NCI-H460 (cell line): ENCODE measurements at places on chromosomes 13 and 19. TPM values are rescaled to one million over a fixed set of nuclear protein-coding genes. Genes with fewer than 3 reads are reported as not detected.

GRCh38 chr13:110503979-110504499 is 57.5 kb downstream of the RAB20 start:
- no peak for DNase-seq

DNA sequence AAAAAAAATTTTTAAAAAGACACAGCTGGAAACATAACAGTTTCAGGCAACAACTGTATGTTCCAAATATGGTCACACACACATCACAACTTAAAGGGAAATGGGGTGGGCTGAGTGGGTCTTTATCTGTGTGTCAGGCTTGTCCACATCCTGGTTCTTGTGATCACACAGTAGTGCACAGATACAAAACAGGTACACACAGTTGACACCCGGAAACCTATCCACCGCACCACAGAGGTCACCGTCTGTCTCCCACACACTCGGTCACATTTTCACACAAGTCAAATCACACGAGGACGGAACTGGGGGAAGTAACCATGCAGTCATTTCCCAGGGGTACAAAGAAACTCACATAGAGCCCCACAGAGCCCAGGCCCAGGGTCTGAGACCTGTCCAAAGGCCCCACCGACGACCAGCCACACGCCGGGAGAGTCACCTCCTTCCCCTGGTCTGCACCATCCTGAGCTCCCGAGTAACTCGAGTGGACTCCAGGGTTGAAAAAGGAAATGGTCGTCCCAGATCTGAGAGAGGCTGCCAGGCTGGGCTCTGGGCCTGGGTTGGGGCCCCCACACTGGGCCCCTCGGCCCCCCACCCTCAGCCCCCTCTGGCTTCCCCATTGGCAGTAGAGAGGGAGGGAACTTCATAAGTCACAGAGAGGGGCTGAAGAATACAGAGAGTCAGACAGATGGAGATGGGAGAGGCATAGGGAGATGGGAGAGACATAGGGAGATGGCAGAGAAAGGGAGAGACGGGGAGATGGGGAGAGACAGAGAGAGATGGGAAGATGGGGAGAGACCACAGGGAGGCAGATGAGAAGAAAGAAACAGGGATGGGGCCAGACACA is 1.3 kb upstream of the PPAN start:
- no peak for DNase-seq

DNA sequence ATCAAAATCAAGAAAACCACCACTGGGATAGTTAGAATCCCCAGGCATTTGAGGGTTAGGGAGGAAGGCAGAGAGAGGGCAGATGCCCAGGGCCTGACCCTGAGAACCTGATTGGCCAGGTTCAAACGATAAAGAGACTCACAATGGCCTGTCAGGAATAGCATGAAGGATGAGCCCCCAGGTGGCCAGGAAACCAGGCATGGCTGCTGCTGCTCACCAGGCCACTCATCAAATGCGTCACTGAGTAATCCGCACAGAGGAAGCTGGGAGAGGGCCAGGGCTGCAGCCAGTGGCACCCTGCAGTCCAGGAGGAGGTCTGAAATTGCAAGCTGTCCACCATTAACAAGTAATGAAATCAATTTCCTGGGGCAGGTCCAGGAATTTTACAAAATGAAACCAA is 111.3 kb downstream of the KATNAL1 start:
- no peak for DNase-seq

Gene TMEM221
- 0.10 TPM in 1 of 2 replicates, not detected in the other for total RNA-seq

Gene SIAH3
- not detected in 2 replicates for total RNA-seq

Gene ITPKC
- 5.2 and 6.2 TPM in 2 replicates for total RNA-seq
